NCI-H2107 (cell line): ENCODE measurements at places on chromosomes 4 and X.

GRCh38 chr4:121706595-121707021, 9.8 kb upstream of the ANXA5 start:
- DNase-seq = no peak

DNA sequence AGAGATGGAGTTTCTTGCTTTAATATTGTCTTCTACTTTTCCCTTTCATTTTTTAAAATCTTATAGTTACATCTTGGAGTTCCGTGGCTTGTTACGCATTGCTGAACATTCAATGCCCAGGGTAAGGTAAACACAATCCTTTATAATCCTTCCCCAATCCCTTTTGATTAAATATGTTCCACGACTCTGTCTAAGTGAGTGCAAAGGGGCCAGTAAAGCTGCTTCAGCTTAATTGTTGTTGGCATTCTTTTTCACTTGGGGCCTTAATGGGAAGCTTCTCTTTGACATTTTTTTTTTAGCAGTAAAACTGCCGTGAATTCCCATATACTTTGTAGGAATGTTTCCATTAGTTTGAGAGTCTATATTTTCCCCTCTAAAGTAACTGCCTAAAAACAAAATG, 1028.1 kb downstream of the C4orf33 start:
- DNase-seq = no peak

DNA sequence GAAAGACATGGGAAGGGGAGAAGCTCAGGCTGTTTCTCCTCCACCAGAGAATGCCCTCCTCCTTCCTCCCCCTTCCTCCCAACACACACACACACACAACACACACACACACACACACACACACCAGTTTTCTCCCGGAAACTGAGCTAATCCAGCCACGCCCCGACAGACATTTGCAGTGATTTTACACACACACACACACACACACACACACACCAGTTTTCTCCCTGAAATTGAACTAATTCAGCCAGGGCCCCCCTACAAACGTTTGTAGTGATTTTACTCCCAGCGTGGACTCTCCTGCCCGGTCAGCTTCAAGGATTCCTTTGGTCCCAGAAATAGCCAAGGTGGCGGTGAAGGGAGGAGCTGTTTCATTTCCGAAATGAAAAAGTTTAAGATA, 32.9 kb upstream of the STX18 start:
- no peak for DNase-seq

DNA sequence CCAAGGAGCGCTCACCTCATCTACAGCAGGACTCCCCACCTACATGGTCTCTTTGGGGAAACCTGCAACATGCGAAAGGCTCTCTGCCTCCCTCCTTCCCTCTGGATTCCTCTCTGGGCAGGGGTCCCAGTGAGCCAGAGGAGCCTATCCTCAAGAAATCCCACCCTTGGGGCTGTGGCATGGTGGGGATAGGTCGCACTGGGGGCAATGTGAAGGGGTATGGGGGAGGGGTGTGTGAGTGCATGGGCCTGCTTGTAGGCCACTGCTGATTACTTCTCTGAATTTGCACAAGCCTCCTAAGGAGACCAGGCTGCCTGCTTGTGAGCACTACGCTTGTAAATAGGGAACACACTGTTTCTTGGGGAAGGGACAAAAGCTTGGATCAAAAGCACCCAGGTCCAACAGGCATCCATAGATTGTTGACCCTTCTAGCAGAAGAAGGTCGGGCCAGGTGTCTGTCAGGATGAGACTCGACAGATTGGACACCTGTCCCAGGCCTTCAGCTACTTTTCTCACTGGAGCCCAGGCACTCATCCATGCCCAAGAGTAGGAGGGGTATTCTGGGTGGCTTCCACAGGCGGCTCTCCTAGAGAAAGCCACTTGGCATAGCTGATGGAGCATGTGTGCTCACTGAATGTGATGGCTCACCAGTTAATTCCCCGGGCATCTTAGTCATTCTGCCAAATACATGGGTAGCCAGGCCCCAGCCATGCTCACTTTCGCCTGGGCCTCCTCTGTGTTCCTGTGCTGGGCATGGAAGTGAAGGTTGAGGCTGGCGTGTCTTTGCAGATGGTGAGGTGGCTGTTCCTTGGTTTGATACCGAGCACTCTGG, 75.0 kb downstream of the NBDY start:
- no peak for DNase-seq

DNA sequence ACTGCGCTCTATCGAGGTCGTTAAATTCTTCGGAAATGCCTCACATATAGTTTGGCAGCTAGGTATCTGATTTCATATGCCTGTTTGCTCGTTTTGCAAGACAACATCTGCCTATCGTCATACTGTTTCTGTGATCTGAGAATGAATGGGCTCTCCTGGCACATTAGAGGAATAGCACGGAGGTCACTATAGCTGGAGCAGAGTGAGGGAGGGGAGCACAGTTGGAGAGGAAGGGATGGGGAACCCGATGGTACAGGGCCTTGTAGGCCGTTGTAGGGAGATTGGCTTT, 552 bp downstream of the IKBKG start:
- no peak for DNase-seq

DNA sequence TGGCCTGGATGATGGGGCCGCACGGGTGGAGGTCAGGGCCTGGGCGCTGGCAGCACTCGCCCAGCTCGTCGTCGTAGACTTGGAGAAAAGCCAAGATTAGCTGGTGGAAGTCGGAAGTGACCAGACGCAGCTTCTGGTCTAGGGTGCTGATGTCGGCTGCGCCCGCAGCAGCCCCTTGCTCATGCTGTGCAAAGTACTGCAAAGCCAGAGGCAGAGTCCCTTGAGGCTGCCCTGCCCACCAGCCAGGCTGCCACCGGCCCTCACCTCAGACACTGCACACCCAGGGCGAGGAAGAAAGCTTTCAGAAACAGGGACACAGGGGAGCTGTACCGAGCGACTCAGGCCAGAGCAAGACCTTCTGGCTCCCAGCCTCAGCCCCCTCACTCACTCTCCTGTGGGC, 9.7 kb upstream of the TREX2 start:
- no peak for DNase-seq

- DNase-seq = no peak
Observed at GRCh38 chr4:85659610-85660218, 184.8 kb downstream of the ARHGAP24 start.

- DNase-seq = no peak
Observed at GRCh38 chr4:133647206-133647605, 498.1 kb downstream of the PCDH10 start.

- no peak for DNase-seq
Observed at GRCh38 chrX:122667667-122668066, 516.4 kb upstream of the GRIA3 start.

DNA sequence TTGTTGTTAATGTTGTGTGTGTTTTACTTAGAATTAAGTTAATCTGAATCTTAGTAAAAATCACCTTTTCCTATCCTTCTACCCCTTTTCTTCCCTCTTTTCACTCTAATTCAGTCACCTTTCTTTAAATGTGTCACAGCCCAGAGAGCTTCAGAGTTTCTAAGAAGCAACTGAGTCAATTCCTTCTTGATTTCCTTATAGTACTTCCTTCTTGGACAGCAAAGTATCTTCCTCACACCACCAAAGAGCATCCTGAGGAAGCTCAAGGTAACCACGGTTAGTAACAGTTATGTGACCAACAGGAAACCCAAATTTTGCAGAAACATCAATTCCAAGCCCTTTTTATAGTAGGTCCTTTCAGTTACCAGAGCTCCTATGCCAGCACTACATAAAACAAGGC, 243.2 kb upstream of the BMP3 start:
- no peak for DNase-seq

GRCh38 chrX:65667503-65668376, at the start of gene MSN:
MSN (plus strand) TSS chrX:65667654; CDS start chrX:65667842, 188 bp downstream.
- no peak for DNase-seq

- no peak for DNase-seq
Observed at GRCh38 chr4:180587379-180587778, 1655.8 kb upstream of the TENM3 start.

DNA sequence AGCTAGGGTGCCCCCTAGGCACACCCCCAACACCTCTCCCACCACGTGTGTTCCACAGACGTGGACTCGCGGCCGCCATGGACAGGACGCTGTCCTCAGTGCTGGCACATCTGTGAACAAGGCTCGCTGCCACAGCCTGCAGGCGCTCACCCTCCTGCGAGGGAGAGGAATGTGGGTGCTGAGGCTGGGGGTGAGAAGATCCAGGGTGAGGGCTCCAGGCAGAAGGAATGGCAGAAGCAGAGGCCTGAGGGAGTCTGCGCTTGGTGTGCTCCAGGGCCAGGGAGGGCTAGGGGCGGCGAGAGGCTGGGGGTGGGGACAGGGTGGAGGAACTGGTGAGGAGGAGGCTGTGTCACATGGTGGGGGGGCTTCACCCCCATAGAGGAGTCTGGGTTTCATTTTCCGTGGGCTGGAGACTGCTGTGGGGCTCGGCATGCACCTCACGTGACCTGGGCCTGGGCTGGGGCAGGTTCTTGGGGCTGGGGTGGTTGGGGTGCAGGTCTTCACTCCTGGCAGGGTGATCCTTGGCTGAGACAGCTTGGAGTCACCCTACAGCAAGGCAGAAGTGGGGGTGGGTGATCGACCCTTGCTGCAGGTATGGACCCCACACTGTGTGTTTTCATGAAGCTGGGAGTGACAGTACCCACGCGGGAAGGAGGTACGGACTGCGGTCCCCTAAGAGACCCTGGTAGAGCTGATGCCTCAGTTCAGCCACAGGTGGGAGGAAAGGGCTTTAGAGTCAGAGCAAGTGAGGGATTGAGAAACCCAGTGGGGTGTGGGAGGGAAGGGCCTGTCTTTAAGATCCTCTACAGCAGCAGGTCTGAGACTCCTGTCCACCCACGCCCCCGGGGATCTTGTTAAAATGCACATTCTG, 103.7 kb downstream of the PSAPL1 start:
- no peak for DNase-seq

DNA sequence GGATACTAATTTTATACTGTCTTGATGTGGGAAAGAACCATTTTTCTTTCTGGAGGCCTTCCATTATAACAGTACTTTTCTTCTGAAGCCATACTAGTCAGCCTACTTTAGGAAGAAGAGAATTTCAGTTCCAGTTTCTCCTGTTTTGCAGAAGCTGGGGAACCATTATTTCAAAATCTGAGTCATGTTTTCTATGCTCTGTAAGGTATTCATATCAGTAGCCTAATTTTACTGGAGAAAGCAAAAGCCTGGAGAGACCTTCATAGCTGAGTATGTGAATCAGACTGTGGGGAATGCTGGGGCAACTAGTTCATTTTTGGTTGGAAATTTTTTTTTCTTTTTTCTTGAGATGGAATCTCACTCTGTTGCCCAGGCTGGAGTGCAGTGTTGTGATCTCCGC, 22.4 kb downstream of the AFF1 start:
- DNase-seq = no peak
